ENCODE measurements at places on chromosomes 4 and X.

- no peak for DNase-seq
These were observed 183.2 kb upstream of the AADAT start for GRCh38 chr4:170272959-170273358.

GRCh38 chr4:7800410-7800809, 139.3 kb downstream of the AFAP1 start:
- no peak for DNase-seq

DNA sequence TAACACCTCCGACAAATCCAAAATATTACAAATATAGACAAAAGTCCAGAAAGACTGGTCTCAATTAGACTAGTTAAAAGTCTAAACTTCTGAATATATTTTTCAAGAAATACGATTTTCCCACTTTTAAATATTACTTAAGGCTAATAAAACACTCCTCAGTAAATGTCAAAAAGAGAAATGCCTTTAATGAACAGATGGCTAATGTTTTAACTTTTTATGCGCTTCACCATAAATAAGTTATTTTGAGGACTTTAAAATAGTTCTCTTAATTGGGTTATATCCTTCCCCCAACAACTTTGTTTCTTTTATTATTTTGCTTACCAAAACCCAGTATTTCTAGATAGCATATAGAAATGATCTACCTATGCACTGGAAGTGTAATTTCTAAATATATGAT, 201.4 kb downstream of the APBB2 start:
- no peak for DNase-seq

GRCh38 chr4:140102421-140102820, 51.6 kb downstream of the MAML3 start:
- no peak for DNase-seq

DNA sequence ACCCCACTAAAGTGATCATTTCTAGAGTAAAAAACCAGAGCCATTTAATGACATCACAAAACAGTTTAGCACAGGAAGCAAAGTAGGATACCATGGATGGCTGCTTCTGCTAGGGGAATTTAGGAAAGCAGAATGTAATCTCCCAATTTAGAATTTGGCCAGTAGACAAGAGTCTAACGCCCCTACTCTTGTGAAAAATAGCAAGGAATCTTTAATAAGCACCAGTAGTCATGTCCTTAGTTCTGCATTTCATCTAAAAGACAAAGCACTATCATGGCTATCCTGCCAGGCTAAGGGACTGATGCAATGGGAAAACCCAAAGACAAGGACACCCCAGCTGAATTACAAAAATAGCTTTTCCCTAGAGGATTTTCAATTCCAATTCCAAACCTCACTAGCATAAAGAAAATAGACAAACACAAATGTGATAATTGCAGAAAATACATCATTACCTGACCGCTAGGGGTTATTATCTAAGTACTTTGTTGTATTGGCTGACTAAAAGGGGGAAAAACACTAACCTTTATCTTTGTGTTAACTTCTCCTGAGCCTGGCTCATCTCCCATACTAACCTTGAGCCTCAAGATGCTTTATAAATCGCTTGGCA, 2.6 kb upstream of the AMMECR1 start:
- no peak for DNase-seq

- no peak for DNase-seq
These were observed 1.5 kb upstream of the CPLX1 start for GRCh38 chr4:827209-828081.

DNA sequence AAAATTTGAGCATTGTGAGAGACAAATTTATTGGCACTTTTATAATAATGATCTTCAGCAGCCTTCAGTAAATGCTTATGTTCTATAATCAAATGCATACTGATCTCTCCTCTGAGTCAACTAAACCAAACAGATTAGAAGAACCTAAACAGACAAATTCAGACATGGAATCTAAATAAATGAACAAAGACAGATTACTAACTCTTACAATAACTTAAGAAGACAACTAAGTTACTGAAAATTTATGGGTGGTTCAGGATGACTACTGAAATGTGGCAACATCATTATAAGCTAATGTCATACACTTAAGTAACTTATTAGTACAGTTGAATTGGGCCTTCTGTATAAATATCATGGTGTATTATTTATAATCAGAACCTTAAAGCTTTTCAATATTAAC, 127.3 kb downstream of the NEK1 start:
- no peak for DNase-seq

DNA sequence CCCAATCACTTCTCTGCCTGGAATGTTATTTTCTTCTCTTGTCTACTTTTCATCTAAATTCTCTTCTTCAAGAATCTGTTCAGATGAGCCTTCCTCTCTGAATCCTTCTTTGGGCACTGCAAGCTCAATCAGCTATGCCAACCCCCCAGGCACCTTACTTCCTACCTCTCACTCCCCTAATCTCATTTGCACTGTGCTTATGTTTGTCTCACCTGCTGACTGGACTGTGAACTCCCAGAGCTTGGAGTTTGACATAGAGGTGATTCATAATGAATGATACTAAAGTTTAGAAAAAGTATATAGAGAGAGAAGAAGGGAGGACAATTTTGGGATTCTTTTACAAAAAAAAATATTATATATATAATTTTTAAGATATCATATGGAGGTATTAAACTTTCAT, 36.3 kb downstream of the ANXA10 start:
- DNase-seq, result no peak

DNA sequence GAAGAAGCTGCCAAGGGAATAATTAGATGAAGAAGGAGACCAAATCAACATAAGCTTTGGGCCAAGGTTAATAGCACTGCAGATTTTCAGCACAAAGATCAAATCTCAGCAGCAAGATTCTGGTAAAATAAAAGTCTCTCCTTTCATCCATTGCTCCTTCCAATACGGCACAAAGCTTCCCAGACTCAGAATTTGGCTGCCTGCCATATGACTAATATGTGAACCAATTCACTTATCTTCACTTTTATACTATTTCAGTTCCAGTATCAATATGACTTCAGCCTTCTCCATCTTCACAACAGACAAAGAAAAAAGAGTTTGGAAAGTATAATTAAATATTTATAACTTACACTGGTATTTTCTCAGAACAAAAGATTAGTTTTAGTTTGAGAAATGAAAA, 978.3 kb upstream of the GRID2 start:
- DNase-seq, result no peak

- DNase-seq, result no peak
These were observed 457.1 kb upstream of the BOD1L1 start for GRCh38 chr4:14084598-14084997.

DNA sequence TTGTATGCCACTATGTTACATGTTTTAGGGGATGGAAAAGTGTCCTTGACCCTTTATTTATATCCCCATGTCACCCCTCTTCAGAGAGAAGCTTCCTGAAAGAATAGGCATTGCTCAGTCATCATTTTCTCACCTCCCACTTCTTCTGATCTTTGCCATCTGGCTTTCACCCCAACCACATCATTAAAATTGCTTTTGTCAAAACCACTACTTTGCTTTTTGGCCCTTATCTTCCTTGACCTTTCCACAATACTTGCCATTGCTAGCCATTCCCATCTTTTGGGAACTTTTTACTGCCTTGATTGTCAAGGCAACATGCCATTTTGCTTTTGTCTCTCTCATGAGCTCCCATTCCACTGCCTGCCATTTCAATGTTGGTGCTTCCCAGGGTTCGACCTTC, 14.9 kb upstream of the FAM9B start:
- DNase-seq, result no peak

- DNase-seq, result no peak
These were observed 31.0 kb downstream of the UNC5C start for GRCh38 chr4:95517576-95518345.

DNA sequence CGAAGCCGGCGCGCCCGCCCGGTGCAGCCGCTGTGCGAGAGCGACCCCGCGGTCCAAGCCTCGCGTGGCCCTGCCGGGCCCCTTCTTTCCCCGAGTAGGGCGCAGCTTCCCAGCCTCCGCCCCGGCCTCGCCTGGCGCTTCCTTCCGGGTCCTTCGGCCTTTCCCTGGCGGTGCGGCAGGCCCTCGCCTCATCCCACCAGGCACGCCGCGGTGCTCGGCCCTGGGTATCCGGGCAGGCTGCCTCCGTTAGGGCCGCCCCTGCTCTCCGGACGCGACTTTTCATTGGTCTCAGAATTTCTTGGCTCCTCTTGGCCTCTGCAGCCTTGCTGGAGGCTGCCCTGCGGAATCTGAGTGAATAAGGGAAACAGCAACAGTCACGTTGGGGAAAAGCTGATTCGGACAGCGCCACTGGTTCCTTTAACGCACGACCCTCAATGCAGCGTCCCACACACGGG, 429 bp downstream of the UVSSA start:
- DNase-seq, result peak; percentile 92

GRCh38 chr4:117560329-117560728, 474.0 kb upstream of the NDST3 start:
- DNase-seq, result no peak

- DNase-seq, result no peak
These were observed 7.1 kb downstream of the AWAT2 start for GRCh38 chrX:70042399-70043371.

- DNase-seq, result no peak
These were observed 2620.0 kb downstream of the PCDH7 start for GRCh38 chr4:33340168-33340567.
